Mesangial cell (primary cell): ENCODE measurements at places on chromosomes 2 and 18. TPM values are rescaled to one million over a fixed set of nuclear protein-coding genes. Genes with fewer than 3 reads are reported as not detected.

Gene PLB1
- 0.81 and 2.9 TPM in 2 replicates for total RNA-seq

Gene DES
- total RNA-seq, result 0.98 and 30.6 TPM in 2 replicates

Gene AQP12B
- not detected in 2 replicates for total RNA-seq

Gene NGEF
- total RNA-seq, result 0.98 and 1.5 TPM in 2 replicates

Gene CYTIP
- total RNA-seq, result 0.38 and 6.8 TPM in 2 replicates

Gene RAB6C
- not detected in 2 replicates for total RNA-seq

Gene GKN2
- not detected in 2 replicates for total RNA-seq

Gene GPR55
- not detected in 2 replicates for total RNA-seq

Gene FER1L5
- under 0.01 TPM in 1 of 2 replicates, not detected in the other for total RNA-seq

Gene SIX2
- 9.6 and 15.2 TPM in 2 replicates for total RNA-seq

Gene CDK15
- 1.8 and 5.7 TPM in 2 replicates for total RNA-seq

Gene ALK
- not detected in 2 replicates for total RNA-seq

Gene PNKD
- total RNA-seq, result 49.9 and 87.0 TPM in 2 replicates

Gene PKDCC
- 23.6 and 34.2 TPM in 2 replicates for total RNA-seq

Gene SERPINB3
- total RNA-seq, result not detected in 2 replicates

Gene IL1R1
- total RNA-seq, result 10.3 and 36.4 TPM in 2 replicates

Gene AGPS
- total RNA-seq, result 54.1 and 74.6 TPM in 2 replicates

Gene NOL4
- total RNA-seq, result not detected in 2 replicates

Gene SALL3
- total RNA-seq, result 0.13 and 0.49 TPM in 2 replicates

Gene WDR33
- total RNA-seq, result 14.5 and 14.6 TPM in 2 replicates

Gene CGREF1
- 2.4 and 2.5 TPM in 2 replicates for total RNA-seq

Gene GALNT3
- total RNA-seq, result 16.4 and 21.2 TPM in 2 replicates
